GM12891 (cell line): ENCODE measurements at places on chromosomes 2 and 18.

GRCh38 chr2:30226144-30227032, 4.9 kb upstream of the LBH start:
- no peak for DNase-seq

- no peak for DNase-seq
Observed at GRCh38 chr18:47283476-47283875, 32.0 kb upstream of the SKOR2 start.

GRCh38 chr18:37721544-37722522, 156.2 kb upstream of the CELF4 start:
- no peak for DNase-seq

GRCh38 chr18:5380586-5380985, 85.1 kb upstream of the ZBTB14 start:
- DNase-seq: no peak
